Stimulated activated naive B cell treated with anti-CD40 and anti-IgM and Interleukin-4, amounts not matched to agents 10 μg/mL and 1 μg/mL and 100 μg/mL, for 72 hours (primary cell): ENCODE measurements at places on chromosomes 7 and 10.

DNA sequence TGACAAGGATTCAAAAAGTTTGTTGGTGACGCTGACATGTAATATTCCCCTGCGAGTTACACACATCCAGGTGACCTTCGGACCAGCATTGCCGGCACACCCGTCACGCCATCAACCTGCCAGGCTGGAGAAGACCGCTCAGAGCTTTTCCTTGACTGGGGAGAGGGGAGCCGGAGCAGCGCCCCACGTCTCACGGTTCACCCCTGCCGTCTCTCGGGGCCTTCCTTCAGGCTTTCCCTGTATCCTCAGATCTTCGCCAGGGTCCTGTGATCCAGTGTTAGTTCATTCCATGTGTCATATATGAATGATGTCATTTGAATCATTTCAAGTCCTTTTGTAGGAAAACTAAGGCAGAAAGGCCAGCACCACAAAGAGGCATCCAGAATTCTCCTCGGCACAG lies 127.8 kb downstream of the MGMT start:
- no peak for DNase-seq

GRCh38 chr7:140607441-140607989 lies 33.1 kb downstream of the DENND2A start:
- DNase-seq = no peak

GRCh38 chr7:303425-303824 lies 13.5 kb downstream of the FOXL3 start:
- no peak for DNase-seq

DNA sequence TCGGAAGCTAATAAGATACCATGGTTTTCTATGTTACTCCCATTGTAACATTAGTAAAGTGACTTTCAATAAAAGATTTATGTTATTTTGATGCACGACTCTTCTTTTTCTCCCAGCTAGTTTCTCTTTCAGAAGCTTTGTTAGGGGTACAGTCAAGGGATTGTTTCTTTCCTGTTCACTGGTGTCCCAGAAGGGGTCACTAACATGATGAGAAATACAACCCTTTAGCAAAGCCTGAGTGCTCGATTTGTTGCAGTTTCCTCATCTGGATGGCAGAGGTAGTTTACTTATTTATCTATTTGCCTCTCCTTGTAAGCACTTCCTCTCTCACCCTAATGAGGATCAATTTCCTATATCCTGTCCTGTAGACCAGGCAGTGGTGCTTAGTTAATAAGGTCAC lies 17.0 kb downstream of the SRI start:
- no peak for DNase-seq

GRCh38 chr7:158749396-158749795 lies 44.8 kb upstream of the NCAPG2 start:
- no peak for DNase-seq
